ENCODE measurements at places on chromosomes 5 and 9.

GRCh38 chr9:81384911-81385310 lies 304.4 kb downstream of the TLE1 start:
- no peaks in the 10 kb centered on the region for H3K36me3 ChIP-seq
- DNase-seq = no peak
- no peaks in the 10 kb centered on the region for H3K4me1 ChIP-seq
- H3K27ac ChIP-seq = no peak overlapping the region

DNA sequence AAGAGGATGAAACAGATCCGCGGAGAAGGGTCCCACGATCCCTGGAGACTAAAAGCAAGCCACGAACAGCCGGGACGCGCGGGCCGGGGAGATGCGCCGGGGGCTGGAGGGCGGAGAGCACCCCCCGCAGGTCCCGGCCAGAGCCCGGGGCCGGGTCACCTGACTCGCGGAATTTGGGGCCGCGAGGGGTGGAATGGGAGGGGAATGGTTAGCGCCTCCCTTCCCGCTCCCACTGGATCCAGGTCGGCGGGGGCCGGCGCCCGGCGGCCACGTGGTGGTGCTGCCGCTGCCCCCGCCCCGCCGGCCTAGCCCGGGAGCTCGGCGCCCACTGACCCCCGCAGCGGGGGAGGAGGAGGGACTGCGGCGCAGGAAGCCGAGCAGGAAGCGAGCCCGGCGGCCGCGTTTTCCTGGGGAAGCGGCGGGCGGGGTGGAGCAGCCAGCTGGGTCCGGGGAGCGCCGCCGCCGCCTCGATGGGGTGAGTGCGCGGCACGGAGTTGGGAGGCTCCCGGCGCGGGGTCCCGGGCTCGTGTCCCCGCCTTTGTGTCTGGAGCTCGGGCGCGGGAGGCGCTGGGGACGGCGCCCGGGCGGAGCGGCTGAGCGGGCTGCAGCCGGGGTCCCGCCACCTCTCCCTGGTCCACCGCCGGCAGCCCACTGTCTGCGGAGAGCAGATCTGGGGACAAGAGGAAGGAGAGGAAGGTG lies at the start of gene RAI14:
RAI14 (plus strand) TSS at position 328 of the 699 bp plus-strand sequence. CDS start 30,592 bp downstream, outside the sequence.
- peaks cover 9% of the 10 kb centered on the region for H3K4me1 ChIP-seq
- peak within 1 kb of the TSS; percentile 76 for H3K27ac ChIP-seq
- DNase-seq = peak; percentile 47
- no peaks in the 10 kb centered on the region for H3K36me3 ChIP-seq
- no peaks in the 10 kb centered on the region for H3K27me3 ChIP-seq

DNA sequence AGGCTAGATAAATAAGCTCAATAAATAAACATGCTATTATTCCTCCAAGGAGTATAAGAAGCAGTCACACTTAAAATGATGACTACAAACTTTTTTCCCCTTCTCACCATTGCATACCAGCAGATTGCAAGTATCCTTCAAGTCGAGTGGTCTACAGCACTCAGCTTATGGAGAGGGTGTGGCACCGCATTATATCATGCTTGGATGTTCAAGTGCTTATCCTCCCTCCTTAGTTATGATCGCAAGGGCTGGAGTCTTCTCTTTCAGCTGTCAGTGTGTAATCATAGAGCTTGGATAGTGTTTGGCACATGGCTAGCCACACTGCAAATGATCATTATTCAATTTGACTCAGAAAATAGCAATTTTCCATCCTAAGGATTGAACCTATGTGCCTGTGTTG lies 124.0 kb downstream of the CARTPT start:
- no peaks in the 10 kb centered on the region for H3K36me3 ChIP-seq
- H3K27ac ChIP-seq = no peak overlapping the region
- no peaks in the 10 kb centered on the region for H3K4me1 ChIP-seq
- no peak for DNase-seq
- H3K27me3 ChIP-seq = no peaks in the 10 kb centered on the region

- no peaks in the 10 kb centered on the region for H3K36me3 ChIP-seq
- H3K4me3 ChIP-seq = no peak overlapping the region
- H3K27ac ChIP-seq = no peak overlapping the region
- H3K27me3 ChIP-seq = no peaks in the 10 kb centered on the region
- DNase-seq = no peak
These were observed 181.7 kb upstream of the S1PR3 start for GRCh38 chr9:88809355-88810161.

- H3K27ac ChIP-seq = no peak overlapping the region
- H3K4me1 ChIP-seq = no peaks in the 10 kb centered on the region
- no peaks in the 10 kb centered on the region for H3K27me3 ChIP-seq
- DNase-seq = no peak
These were observed 1274.0 kb upstream of the C9orf72 start for GRCh38 chr9:28847331-28847730.

All from H1 (cell line).